Naive thymus-derived CD8-positive, alpha-beta T cell (primary cell): ENCODE measurements at places on chromosomes 2 and 18.

DNA sequence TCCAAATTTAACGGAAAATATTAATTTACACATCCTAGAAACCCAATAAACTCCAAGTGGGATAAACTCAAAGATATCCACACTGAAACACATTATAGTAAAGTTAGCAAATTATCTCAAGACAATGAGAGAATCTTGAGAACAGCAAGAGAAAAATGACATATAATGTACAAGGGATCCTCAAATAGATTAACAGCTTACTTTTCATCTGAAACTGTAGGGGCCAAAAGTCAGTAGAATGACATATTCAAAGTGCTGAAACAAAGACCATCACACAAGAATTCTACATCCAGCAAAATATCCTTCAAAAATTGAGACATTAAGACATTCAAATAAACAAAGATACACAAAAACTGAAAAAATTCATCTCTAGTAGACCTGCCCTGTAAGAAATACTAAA, 18.7 kb upstream of the METTL21A start:
- no peak overlapping the region for H3K4me3 ChIP-seq
- no peaks in the 10 kb centered on the region for H3K4me1 ChIP-seq
- H3K27me3 ChIP-seq = peaks cover 5% of the 10 kb centered on the region
- no peak for DNase-seq
- no peak overlapping the region for H3K27ac ChIP-seq

- peaks cover 4% of the 10 kb centered on the region for H3K4me1 ChIP-seq
- no peaks in the 10 kb centered on the region for H3K27me3 ChIP-seq
- no peak for DNase-seq
- no peak overlapping the region for H3K4me3 ChIP-seq
- no peaks in the 10 kb centered on the region for H3K36me3 ChIP-seq
Measured at GRCh38 chr2:63789338-63790020, 52.2 kb upstream of the UGP2 start.

GRCh38 chr2:62705859-62706720, 577 bp downstream of the EHBP1 start:
- H3K27ac ChIP-seq = peak overlapping the region; percentile 66
- H3K4me3 ChIP-seq = peak overlapping the region; percentile 95
- DNase-seq = peak; percentile 5
- no peaks in the 10 kb centered on the region for H3K27me3 ChIP-seq

DNA sequence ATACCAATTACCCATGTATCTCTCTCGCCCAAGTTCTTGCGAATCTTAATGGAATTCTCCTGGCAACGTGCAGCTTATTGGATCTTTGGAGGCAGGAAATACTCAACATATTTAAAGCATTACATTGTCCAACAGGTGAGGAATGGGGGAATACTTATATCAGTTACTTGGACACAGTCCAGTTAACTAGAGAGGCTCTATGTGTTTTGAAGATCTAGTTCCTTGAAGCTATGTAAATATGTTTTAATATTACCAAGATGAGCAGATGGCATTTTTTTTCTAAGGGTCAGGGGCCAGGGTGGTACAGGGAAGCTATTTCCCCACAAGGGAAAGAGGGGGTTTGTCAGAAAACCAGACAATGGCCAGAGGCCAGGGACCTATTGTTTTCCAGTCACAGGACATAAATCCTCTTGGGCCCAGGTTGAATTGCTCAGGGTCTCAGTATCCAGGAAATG, 26.8 kb upstream of the MC5R start:
- no peaks in the 10 kb centered on the region for H3K36me3 ChIP-seq
- peaks cover 6% of the 10 kb centered on the region for H3K4me1 ChIP-seq
- DNase-seq = no peak
- H3K27ac ChIP-seq = no peak overlapping the region
- peaks cover 23% of the 10 kb centered on the region for H3K27me3 ChIP-seq

DNA sequence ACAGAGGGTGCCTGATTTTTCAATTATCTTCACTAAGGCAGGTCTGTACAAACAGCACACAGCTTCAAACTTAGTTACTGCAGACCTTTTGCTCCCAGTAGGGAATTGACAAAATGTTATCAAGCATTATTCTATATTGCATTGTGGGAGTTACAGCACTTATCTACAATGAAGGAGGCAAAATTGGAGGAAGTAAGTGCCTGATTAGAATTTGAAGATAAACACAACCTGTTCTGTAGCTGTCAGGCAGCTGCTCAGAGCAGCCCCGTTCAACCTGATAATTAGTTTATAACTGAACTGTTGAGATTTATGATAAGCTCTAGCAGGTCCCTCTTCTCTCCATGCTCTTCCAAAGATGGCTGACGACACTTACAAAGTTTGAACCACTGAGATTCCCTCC, 364.4 kb upstream of the CYRIA start:
- H3K4me3 ChIP-seq = no peak overlapping the region
- H3K27ac ChIP-seq = no peak overlapping the region
- no peak for DNase-seq
- no peaks in the 10 kb centered on the region for H3K36me3 ChIP-seq
- H3K4me1 ChIP-seq = no peaks in the 10 kb centered on the region
